Ureter (tissue), 1 donor: ENCODE measurements at places on chromosomes 7 and 10. TPM values are rescaled to one million over a fixed set of nuclear protein-coding genes. Genes with fewer than 3 reads are reported as not detected.

Gene PRLHR
- not detected for total RNA-seq

Gene FGL2
- total RNA-seq: 10.9 TPM

Gene GOLGA7B
- 0.29 TPM for total RNA-seq

Gene ABCC2
- 1.5 TPM for total RNA-seq

Gene PRSS37
- not detected for total RNA-seq

Gene ADAM22
- total RNA-seq: 26.4 TPM
